A549 treated with DMSO at 1 μM for 4 hours (cell line): ENCODE measurements at places on chromosomes 7 and 10. TPM values are rescaled to one million over a fixed set of nuclear protein-coding genes. Genes with fewer than 3 reads are reported as not detected.

SSMEM1 gene
- total RNA-seq: not detected in 5 replicates

PKD2L1 gene
- total RNA-seq: 0.06 to 0.16 TPM (median 0.08 TPM) in 5 replicates

MLXIPL gene
- total RNA-seq: 0.25 to 1.4 TPM (median 1.0 TPM) in 5 replicates

CALHM3 gene
- 0.30 to 0.53 TPM (median 0.45 TPM) in 5 replicates for total RNA-seq

LAMB1 gene
- total RNA-seq: 126 to 145 TPM (median 142 TPM) in 5 replicates

TMEM60 gene
- total RNA-seq: 21.9 to 27.3 TPM (median 25.3 TPM) in 5 replicates

HIBADH gene
- total RNA-seq: 42.9 to 50.9 TPM (median 44.9 TPM) in 5 replicates

FOXP2 gene
- total RNA-seq: not detected in 5 replicates

SAP25 gene
- 0.28 to 0.88 TPM (median 0.68 TPM) in 4 of 5 replicates, not detected in the other for total RNA-seq

SUFU gene
- total RNA-seq: 5.7 to 8.8 TPM (median 7.2 TPM) in 5 replicates

DNAH11 gene
- 0.02 to 0.26 TPM (median 0.10 TPM) in 5 replicates for total RNA-seq

PILRA gene
- total RNA-seq: 3.4 to 5.8 TPM (median 5.2 TPM) in 5 replicates

ABCA13 gene
- 0.01 to 0.07 TPM (median 0.05 TPM) in 4 of 5 replicates, not detected in the other for total RNA-seq

PDE6C gene
- not detected in 5 replicates for total RNA-seq

CARD11 gene
- 1.1 to 2.1 TPM (median 1.3 TPM) in 5 replicates for total RNA-seq

SYT15B gene
- total RNA-seq: 2.6 to 4.3 TPM (median 3.1 TPM) in 5 replicates

CREB3L2 gene
- total RNA-seq: 30.0 to 41.6 TPM (median 39.4 TPM) in 5 replicates

LRRN3 gene
- 0.02 to 0.09 TPM (median 0.04 TPM) in 3 of 5 replicates, not detected in the others for total RNA-seq

WDFY4 gene
- total RNA-seq: 0.01 TPM in 1 of 5 replicates, not detected in the others

NPTX2 gene
- total RNA-seq: 0.06 to 0.21 TPM (median 0.08 TPM) in 3 of 5 replicates, not detected in the others

ABCF2 gene
- 65.3 to 71.7 TPM (median 70.5 TPM) in 5 replicates for total RNA-seq
